NCI-H2171 (cell line): ENCODE measurements at places on chromosomes 3 and 15.

- DNase-seq, result no peak
These were observed 36.3 kb upstream of the TPM1 start for GRCh38 chr15:63006032-63006878.

GRCh38 chr3:119318876-119319275 lies 24.7 kb downstream of the ARHGAP31 start:
- DNase-seq, result no peak

- no peak for DNase-seq
These were observed 431.2 kb upstream of the ADAMTS9 start for GRCh38 chr3:65118912-65119499.

GRCh38 chr15:69154078-69154477 lies 6.4 kb upstream of the GLCE start:
- DNase-seq, result no peak

DNA sequence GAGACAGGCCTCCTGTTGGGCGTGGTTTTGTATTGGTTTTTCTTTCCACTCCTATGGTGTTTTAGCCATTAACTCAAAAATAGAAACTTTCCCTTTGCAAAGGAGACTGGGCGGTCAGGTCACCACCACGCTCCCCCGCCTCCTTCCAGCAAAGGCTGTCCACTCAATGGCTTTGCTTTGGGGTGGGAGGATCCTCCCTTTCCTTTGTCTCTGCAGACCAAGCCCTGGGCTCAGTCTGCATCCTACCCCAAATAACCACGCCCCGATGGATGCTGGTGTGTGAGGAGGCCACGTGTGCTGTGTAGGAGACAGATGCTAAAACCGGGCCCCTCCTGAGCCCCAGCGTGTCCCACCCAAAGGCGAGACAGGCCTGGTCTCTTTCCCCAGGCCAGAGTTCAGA lies 68.5 kb downstream of the GRIP2 start:
- no peak for DNase-seq
